ENCODE measurements at places on chromosomes 11 and 22. TPM values are rescaled to one million over a fixed set of nuclear protein-coding genes. Genes with fewer than 3 reads are reported as not detected.

DNA sequence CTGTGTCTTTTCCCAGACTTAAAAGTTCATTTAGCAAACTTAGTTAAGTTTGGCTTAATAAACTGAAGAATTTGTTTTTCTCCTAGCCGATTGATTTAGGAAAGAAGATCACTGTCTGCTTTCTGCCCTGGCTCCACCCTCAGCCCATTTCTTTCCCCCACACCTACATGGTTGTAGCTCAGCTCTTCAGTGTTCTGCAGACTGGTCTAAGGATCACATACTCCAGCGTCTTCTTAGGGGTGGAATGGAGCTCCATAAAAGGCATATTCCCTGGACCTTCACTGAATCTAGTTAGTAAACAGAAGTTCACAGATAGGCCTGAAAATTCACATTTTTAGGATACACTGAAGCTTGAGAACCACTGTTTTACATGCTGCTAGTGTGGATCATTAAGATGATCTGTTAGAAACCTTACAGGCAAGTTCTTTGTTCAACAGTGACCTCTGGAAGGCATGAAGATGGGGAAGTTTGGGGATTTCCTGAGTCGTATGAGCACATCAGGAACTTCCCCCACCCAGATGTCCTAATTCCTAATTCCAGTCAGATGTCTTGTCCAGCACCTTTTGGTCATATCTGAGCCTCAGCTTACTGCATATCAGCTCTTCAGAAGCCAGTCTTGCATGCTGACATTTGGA, 16.8 kb downstream of the PIWIL4 start:
- no peak for DNase-seq

DNA sequence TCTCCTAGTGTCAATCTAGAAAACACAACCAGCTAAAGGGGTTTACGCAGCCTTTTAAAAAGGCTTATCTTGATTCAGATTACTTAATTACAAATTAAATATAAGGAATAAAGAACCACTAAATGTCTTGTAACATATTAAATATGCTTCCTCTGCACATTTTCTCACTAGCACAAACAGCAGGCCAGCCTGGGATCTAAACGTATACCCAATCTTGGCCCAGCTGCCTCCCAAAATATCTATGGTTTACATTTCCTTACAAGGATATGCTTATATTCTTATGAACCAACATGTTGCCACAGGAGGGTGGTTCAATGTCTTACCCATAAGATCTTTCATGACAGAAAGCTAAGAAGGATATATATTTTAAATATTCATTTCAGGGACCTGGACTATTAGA, 7.7 kb downstream of the LGR4 start:
- DNase-seq: no peak

GRCh38 chr22:32561163-32561562, 86.6 kb downstream of the FBXO7 start:
- no peak for DNase-seq

DNA sequence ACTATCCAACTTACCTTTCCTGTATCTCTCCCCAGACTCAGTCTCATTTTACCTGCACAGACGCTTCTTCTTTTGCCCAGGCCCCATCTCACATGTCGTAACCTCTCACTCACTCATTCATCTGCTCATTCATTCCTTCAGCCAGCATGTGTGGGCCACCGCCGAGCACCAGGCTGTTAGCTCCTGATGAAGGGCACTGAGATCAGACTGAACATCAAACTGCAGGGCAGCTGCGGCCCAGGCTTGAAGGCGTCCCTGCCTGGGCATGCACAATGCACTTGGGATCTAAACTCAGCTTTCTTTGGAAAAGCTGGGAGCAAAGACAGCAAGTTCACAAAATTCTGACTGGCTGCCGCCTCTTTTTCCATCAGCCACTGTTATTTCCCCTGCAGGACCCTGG, 1456.3 kb downstream of the BRD1 start:
- no peak for DNase-seq

GRCh38 chr11:64665411-64665821, 57.6 kb downstream of the NRXN2 start:
- peak; percentile 56 for DNase-seq

GRCh38 chr11:84471501-84471900, 1155.6 kb downstream of the DLG2 start:
- DNase-seq: no peak

- no peak for DNase-seq
These were observed 81.6 kb upstream of the CCDC90B start for GRCh38 chr11:83367745-83368144.

- DNase-seq: no peak
These were observed 13.7 kb downstream of the VSIG10L2 start for GRCh38 chr11:125959511-125959910.

DNA sequence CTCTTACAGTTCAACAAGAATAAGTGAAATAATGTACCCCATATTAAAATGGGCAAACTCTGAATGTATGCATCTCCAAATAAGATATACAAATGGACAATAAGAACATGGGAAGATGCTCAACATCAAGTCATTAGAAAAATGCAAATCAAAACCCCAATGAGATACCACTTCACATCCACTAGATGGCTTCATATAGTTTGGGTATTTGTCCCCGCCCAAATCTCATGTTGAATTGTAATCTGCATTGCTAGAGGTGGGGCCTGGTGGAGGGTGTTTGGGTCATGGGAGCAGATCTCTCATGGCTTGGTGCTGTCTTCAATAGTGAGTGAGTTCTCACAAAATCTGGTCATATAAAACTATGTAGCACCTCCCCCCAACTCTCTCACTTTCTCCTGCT, 5.7 kb downstream of the MPZL2 start:
- no peak for DNase-seq

- DNase-seq: no peak
These were observed 12.5 kb upstream of the PTS start for GRCh38 chr11:112213753-112214152.

- no peak for DNase-seq
These were observed 18.4 kb downstream of the LRP5 start for GRCh38 chr11:68330700-68331337.

DNA sequence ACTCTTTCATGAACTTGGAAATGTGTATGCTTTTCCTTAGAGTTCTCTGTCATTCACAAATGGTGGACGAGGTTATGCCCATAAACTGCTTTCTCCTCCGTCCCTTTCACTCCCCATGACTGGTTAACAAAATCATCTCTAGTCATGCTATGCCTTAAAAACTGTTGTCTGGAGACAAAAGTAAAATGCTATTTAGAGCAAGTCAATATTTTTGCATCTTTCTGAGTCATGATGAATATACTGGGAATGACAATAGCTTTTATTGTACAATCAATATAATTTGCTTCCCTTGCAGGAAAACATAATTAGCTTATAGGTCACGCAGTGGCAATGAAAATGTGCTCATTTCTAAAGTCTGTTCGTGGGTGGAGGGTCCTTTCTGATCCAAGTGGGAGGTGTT, 216.7 kb upstream of the SORL1-AS1 start:
- DNase-seq: no peak

DNA sequence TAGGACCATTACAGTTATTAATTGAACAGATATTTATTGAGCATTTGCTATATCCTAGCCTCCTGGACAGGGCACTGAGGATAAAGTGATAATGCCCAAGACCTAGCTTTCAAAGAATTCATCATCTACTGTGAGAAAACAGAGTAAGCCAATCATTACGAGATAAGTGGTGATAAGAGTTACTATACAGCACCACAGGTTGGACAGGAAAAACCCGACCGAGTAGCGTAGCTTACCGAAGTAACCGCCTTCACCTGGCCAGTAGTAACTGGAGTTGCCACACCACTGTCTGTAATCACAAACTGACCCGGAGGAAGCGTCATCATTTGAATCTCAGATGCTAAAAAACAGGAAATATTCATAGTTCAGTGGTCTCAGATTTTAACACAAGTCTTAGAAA, 10.0 kb upstream of the NFRKB start:
- DNase-seq: no peak

- peak; percentile 71 for DNase-seq
These were observed 223.6 kb downstream of the ADAMTS15 start for GRCh38 chr11:130671801-130672700.

GRCh38 chr22:20967697-20968211, 699 bp downstream of the AIFM3 start:
- no peak for DNase-seq

Gene MGAT3
- 56.5 TPM for total RNA-seq

Gene POU2AF2
- 0.80 TPM for total RNA-seq

Gene BTG4
- not detected for total RNA-seq

Gene RNASEH2C
- total RNA-seq: 42.5 TPM

Gene MAJIN
- not detected for total RNA-seq

Gene NXPE1
- not detected for total RNA-seq

Gene RIMBP3C
- total RNA-seq: 0.36 TPM

Gene NAV2
- 33.2 TPM for total RNA-seq

Gene TMPRSS6
- not detected for total RNA-seq

Measured in sciatic nerve (tissue), 2 donors.